Esophagus muscularis mucosa (tissue), 4 donors: ENCODE measurements at places on chromosomes 1 and 21. TPM values are rescaled to one million over a fixed set of nuclear protein-coding genes. Genes with fewer than 3 reads are reported as not detected.

DNA sequence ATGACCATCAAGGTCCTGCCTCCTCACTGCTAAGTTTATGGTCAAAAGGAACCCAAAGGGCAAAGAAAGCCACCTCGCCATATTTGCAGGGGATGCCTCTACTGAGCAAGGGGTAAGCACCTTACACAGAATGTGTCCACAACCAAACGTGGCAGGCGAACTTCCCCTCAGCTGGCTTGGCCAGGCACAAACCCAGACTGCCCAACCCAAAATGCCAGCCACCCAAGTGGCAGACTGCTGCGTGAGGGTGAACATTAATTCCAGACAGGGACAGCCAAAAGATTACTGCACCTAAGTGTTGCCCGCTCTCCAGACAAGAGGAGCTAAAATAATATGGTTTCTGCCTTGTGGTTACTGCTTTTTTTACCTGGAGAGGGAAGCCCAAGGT, 16.0 kb downstream of the ZNF697 start:
- no peak for DNase-seq

ILDR2 gene
- total RNA-seq, result 5.3 TPM

GRCh38 chr1:207344221-207344620, 22.7 kb downstream of the CD55 start:
- no peak for DNase-seq

CFAP57 gene
- total RNA-seq, result not detected

FAM78B gene
- total RNA-seq, result 0.50 TPM

DDAH1 gene
- 40.1 TPM for total RNA-seq

DNA sequence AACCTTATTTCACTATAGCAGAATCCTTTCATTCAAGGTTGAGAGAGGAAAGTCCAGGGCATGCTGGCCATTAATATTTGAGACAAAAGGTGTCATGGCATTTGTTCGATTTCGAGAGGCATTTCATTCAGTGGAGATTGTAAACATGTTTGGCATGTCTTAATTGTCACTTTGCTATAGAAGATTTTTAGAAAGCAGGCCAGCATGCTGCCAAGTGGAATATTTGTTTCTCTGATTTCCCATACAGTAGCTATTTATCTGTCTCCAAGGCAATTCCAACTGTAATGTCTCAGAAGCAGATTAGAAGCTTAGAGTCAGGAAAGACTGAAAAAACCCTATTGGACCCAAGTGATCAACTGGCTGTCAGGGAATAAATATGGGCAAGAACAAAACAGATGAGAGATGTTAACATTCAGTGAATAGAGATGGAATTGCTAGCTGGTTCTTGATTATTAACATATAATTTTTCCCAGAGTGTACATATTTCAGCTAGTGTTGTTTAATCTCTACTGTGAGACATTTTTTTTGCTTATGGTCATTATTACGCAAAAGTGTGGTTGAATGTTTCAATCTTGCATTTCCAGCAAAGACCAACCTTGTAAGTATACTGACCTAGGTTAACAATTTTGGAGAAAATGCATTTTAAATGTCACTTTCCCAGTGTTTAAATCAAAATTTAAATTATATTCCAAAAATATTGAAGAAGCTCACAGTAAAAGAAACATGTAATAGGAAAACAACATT, 174.6 kb downstream of the KCNK2 start:
- no peak for DNase-seq

DNA sequence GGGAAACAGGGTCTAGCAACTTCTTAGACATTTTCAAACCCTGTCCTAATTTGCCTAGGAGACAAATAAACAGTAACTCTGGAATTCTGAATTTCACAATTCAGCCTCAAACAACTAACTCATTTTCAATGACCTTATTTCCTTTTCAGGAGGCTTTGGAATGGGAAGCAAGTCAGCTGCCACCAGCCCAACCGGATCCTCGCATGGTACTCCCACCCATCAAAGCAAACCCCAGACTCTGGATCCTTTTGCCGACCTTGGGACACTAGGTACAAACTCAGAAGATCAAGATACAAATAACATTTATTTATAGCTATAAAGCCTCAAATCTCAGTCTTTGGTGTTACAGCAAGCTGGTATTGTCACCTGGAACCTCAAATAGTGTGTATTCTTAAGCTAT, 18.9 kb upstream of the LEPR start:
- no peak for DNase-seq

DNA sequence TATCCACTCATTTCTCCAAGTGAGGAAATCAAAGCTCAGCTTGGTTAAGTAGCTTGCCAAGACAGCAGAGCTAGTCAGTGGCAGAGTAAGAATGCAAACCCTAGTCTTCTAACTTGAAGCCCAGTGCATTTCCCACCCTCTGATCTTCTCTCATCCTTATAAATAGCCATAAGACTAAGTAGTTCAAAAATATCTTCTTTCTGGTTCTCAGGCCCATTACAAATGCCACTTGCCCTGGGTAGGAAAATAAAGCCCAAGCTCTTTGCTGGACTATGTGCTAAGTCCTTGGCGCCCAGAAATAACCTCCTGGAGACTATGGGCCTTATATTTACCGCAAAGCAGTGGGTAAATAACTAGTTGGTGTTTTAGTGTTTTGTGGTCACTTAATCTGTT, 505.8 kb downstream of the PLPP3 start:
- DNase-seq, result no peak

- no peak for DNase-seq
Observed at GRCh38 chr1:185627171-185627570, 107.0 kb upstream of the HMCN1 start.

DNA sequence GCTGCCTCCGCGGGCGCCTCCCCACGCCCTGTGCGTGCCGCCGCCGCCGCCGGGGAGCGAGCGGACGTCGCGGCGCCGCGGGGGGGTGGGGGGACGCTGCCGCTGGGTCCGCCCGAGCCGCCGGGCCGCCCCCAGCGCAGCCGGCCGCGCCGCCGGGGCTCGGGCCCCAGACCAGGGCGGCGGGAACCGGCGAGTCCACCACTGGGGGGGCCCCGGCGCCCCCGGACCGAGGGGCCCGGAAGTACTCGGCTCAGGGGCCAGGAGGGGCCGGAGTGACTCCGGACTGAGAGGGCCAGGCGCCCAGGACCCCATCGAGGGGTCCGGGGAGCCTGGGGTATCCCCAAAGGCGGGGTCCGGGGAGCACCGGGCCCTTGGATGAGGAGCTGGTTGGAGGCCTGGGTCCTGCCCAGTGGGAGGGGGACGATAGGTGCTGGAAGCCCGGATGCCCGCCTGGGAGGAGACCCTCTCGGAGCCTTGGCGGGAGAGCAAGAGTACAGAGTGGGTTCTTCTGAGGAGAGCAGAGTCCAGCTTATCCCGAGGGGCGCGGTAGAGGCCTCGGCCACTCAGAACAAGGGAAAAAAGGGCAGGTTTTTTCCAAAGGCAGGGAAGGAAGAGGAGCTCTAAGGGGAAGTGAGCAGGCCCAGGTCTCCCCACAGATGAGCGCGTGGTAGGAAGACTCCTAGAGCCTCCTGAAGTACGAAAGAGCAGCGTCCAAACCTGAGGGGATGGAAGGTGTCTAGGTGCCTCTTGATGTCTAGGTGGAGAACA, 556 bp downstream of the GMEB1 start:
- DNase-seq, result no peak

- no peak for DNase-seq
Observed at GRCh38 chr1:82492159-82492558, 691.4 kb downstream of the ADGRL2 start.

- DNase-seq, result no peak
Observed at GRCh38 chr1:169466259-169467230, 19.2 kb downstream of the SLC19A2 start.

DNA sequence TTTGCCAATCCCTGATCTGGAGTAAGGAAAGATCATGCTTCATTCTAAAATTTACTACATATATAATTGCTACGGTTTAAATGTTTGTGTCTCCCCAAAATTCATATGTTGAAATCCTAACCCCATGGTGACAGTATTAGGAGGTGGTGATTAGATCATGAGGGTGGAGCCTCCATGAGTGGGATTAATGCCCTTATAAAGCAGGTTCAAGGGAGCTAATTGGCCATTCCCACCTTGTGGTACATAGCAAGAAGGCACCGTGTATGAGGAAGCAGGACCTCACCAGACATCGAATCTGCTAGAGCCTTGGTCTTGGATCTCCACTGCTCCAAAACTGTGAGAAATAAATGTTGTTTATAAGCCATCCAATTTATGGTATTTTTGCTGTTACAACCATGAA, 55.5 kb downstream of the GADD45A start:
- no peak for DNase-seq

INSRR gene
- total RNA-seq, result not detected

GRCh38 chr1:202697038-202697437, 13.2 kb downstream of the SYT2 start:
- no peak for DNase-seq

OR10T2 gene
- not detected for total RNA-seq

SLC19A2 gene
- total RNA-seq, result 20.4 TPM

RBM15 gene
- total RNA-seq, result 20.6 TPM

TFF2 gene
- total RNA-seq, result not detected

GRCh38 chr1:157955221-157955620, 38.2 kb upstream of the KIRREL1 start:
- no peak for DNase-seq

- no peak for DNase-seq
Observed at GRCh38 chr1:27413004-27413403, 20.6 kb downstream of the GPR3 start.

GRCh38 chr1:9590201-9590600, 1.5 kb downstream of the TMEM201 start:
- no peak for DNase-seq

BTBD19 gene
- total RNA-seq, result 4.2 TPM

GRCh38 chr1:38586993-38587646, 272.5 kb downstream of the RRAGC start:
- no peak for DNase-seq

- no peak for DNase-seq
Observed at GRCh38 chr21:29508301-29508700, 209.6 kb downstream of the BACH1 start.

IGSF21 gene
- total RNA-seq, result 1.2 TPM

BLACAT1 gene
- total RNA-seq, result not detected

DNA sequence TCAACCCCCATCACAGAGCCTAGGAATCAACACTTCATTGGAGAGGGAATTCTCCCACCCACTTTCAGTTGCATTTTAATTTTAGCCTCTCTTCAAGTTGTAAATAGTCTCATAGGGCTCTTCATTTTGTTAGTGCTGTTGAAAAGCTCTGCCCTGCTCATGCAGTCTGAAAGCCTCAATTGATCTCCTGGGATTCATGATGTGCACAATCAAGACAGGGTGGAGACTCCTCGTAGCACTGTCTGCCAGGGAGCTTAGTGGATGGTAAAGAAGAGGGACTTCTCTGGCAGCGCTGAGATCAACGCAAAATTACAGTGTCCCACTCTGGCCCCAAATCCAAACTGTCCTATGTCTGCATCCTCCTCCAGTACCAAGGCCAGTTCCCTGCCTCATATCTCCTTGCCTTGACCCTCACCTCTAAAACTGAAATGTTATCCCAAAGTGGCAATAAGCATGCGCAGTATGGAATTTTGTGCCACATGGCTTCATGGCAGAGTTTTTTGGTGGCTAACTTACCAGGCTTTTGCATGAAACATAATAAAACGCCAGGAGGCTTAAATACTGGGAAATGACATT, 282.2 kb downstream of the CACNA1E start:
- DNase-seq, result no peak

GRCh38 chr1:195664628-195665027, 943.6 kb downstream of the KCNT2 start:
- DNase-seq, result no peak

GRCh38 chr1:88662723-88663122, 21.4 kb upstream of the PKN2 start:
- DNase-seq, result no peak

DCST2 gene
- 0.19 TPM for total RNA-seq

DNA sequence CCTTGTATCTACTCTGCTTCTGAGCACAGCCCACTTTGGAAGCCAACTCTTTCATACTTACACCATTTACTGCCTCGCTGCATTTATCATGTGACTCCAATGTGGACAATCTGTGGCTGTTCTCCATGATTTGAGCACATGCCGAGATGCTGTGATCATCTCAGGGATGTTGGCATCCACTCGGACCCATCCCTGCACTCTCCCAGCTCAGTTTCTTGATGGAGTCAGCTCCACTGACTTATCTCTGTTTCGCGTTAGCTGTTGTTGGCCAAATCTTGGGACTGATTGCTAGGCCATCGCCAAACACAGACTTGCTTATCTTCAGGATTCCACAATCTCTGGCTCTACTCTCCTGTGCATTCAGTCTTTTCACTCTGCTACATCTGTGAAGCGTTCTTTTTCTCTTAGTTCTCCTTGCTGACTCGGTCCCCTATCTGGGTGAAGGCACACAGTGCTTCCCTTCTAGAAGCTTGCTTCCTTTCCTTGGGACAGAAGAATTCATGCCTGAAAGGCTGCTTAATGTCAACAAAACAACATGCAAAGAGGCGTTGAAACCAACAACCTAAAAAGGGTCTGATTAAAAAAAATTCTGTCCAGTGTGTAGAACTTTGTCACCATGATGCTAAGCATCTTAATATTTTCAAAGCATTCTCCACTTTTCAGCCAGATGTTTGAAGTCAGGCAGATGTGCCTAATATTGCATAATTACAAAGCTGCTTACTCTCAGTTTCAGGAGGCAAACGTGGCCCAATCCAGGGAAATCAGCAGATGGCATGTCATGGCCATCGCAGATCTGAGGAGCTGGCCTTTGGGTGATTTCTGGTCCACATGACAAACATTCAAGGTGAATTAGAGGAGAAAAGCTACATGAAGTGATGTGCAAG, 120.7 kb downstream of the NGF start:
- DNase-seq, result peak; percentile 91

TRIM63 gene
- 4.1 TPM for total RNA-seq

- no peak for DNase-seq
Observed at GRCh38 chr1:240526312-240526711, 85.6 kb downstream of the GREM2 start.

GRCh38 chr21:26747216-26747615, 98.0 kb downstream of the ADAMTS1 start:
- no peak for DNase-seq

SMCP gene
- total RNA-seq, result not detected

DNA sequence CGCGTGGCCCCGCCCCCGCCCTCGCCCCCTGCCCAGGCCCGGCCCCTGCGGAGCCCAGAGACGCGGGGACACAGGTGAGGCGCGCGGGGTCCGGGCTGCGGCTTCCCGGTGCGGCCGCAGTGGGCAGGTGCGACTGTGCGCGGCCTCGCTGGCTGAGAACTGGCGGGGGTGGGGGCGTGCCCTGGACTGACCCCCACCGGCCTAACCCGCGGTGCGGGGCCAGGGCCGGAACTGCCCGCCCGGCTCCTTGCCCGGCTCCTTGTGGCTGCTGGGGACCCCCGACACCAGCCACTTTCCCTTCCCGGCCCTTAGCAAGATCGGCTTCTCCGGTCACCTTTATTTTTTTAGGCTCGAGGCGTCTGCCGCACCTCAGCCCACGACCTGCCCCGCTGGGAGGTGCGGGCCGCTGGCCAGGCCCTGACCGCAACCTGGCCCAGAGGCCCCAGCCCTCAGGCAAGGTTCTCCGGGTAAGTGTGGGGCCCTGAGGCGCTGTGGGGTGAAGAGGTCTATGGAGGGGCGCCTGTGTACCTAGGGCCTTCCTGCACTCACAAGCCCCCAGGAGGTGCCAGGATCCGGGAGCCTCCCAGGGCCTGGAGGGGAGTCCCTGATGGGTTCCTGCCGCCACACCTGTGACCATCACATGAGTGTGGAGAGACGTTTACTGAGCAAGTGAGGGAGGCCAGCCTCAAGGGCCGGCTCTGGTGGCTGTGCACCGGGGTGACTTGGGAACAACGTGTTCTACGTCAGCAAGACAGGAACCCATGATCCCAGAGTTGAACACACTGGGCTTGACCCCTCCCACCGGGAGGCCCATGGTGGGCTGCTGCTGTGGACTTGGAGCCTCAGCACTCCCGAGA, at the start of gene SMIM1:
TSS of gene SMIM1 (plus strand) at position 35 of the 857 bp plus-strand sequence. CDS start 2,625 bp downstream, outside the sequence.
- no peak for DNase-seq

POTED gene
- total RNA-seq, result not detected

- DNase-seq, result no peak
Observed at GRCh38 chr1:58657082-58657481, 42.8 kb downstream of the MYSM1 start.

MPL gene
- 0.63 TPM for total RNA-seq

FGR gene
- 13.0 TPM for total RNA-seq
